ENCODE measurements at places on chromosomes 12 and 14. TPM values are rescaled to one million over a fixed set of nuclear protein-coding genes. Genes with fewer than 3 reads are reported as not detected.
A peak's percentile ranks its signal among the peaks of the same experiment; 100 is the strongest.

The RBM19 gene
- total RNA-seq = 18.4 TPM

The ETNK1 gene
- total RNA-seq = 25.8 TPM

The MSI1 gene
- total RNA-seq = not detected

The KCNC2 gene
- not detected for total RNA-seq

The TAS2R42 gene
- total RNA-seq = not detected

DNA sequence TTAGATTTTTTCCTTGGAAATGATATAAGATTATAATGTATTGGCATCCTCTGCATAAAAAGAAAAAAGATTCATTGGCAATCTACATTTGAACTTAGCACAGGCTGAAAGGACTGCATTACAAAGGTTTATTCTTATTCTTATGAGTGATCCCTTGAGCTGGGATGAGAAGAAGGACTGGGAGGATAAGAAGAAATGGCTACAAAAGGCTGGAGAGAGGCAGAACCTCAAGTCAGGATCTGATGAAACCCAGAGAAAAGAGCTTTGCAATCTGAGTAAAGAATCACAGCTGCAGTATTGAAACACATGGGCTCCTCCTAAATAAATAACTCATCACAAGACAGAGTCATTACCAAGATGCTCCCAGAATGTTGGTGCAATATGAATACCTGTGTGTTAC, 1635.4 kb upstream of the FLRT2 start:
- no peak for DNase-seq

DNA sequence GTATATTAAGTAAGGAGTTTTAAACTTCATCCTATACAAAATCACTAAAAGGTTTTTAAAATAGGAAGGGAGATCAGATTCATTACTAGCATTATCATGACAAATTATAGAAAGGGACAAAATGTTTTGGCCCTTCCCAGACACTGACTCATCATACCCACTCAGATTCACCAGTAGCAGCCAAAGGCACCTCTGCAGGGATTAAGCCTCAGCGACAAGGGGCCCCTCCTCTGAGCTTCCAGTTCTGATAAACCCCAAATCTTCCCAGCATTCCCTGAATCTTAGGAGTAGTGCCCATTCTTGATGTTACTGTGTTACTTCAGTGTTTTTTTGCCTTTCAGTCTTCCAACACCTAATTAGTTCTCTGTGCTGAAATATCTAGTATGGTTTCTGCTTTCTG, 14.5 kb downstream of the KRAS start:
- peak; percentile 50 for DNase-seq

GRCh38 chr14:42710071-42710470, 1103.4 kb downstream of the LRFN5 start:
- no peak for DNase-seq

- no peak for DNase-seq
Measured at GRCh38 chr12:18368594-18368993, 107.3 kb downstream of the PIK3C2G start.

DNA sequence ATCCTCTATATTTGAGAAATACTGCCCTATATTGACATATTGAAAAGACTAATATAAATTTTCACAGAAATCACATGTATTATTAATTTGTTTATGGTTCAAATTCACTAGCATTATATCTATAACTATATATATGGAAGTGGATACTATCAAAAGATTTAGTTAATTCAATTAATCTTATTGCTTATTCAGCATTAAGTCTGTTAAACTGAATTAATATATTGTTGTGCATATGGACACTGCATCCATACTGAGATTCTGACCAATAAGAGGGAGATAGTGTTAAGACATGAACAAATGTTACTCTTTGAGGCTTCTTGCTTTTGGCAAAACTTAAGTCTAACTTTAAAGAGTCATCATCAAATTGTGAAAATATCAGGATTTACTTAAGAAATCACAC, 52.0 kb upstream of the C12orf50 start:
- DNase-seq = no peak

DNA sequence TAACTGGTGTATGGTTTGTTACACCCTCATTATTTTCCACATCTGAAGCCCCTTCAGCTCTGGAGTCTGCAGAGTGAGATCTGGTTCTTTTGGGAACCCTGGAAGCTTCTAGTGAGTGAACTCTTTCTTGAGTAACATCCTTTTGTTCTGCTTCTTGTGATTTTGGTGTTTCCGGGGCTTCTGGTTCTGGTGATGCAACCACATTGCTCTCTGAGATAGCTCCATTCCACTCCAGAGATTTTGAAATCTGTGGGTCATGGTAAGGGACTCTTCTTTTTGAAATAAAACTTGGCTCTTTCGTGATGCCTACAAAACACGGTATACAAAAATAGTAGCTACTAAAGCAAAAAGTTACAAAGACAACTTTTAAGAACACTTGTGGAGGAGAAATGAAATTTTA, 5.4 kb downstream of the MDM1 start:
- no peak for DNase-seq

DNA sequence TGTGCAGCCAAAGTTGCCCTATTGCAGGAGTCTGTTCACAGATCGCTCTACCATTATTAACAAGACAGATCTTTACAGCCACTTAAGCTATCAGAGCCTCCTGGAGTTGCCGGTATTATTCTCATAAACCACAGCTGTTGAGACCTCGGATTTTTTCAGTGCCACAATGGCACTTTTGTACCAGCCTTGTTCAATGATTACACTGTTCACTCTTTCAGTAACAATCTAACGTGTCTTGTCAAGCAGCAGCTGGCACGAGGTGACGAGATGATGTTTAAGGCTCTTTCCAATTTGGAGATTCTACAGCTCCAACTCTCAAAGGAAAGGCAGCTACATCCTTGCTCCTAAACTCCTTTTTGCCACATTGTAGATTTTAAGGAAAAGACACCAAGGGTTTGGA, 30.7 kb downstream of the LRIG3 start:
- DNase-seq = no peak

DNA sequence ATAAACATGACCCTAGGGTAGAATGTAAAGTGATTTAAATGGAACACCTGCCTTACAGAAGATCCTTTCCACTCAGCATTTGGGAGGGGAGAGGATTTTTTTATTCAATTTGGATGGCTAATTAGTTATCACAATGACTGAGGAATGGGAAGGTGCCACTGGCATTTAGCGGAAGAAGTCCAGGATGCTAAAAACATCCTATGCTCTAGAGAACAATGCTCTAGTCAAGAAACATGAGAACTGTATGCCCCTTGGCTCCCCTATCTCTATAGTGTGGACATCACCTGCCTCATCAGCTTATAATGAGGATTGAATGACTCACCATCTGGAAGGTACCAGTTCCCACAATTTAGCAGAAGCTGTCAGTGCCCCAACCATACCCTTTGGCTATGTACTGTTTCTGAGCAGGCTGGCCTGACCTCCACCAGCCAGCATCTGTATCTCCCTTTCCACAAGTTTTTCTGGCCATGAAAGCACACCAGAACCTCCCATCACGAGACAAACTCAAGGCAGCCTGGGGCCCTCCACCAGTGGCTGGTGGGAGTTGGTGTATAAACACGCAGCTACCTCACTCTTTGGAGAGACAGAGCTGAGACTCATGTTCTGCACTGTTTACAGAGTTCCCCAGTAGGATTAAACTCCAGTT, 109.7 kb upstream of the VASH1 start:
- no peak for DNase-seq

GRCh38 chr12:54418441-54419087, 502 bp downstream of the ITGA5 start:
- no peak for DNase-seq

DNA sequence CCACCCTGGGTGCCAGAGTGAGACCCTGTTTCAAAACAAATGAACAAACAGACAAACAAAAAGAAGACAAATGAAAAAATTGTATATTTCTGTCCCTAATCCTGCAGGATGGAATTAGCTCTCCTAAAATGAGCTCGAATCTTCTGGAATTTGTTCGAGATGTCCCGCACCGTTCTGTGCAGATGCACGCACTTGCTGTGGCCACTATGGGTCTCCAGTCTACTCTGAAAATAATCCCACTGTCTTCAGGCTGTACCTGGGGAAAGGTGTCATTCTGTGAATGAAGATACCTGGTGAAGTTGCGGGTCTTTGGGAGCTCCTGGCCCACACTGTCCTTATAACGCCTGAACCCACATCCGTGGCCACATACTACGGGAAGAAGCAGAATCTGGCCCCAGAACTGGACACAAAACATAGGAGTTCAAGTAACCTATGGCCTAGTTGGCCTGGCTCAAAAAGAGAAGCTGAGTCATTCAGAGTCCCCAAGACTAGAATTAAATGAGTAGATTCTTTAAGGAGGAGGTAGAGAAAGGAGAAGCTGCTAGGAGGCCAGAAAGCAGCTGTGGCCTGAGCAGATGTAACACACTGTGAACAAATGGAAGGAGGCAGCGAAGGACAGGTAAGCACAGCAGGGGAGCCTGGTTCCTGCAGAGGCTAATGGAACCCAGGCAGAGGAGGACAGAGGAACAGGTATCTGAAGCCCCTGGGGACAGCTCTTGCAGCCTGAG, 108.6 kb downstream of the FOXN3 start:
- no peak for DNase-seq

GRCh38 chr14:101557811-101558738, 3.2 kb upstream of the DIO3 start:
- DNase-seq = no peak

- no peak for DNase-seq
Measured at GRCh38 chr14:72237722-72238666, 305.8 kb downstream of the RGS6 start.

- DNase-seq = no peak
Measured at GRCh38 chr14:34817768-34818167, 57.4 kb downstream of the BAZ1A start.

DNA sequence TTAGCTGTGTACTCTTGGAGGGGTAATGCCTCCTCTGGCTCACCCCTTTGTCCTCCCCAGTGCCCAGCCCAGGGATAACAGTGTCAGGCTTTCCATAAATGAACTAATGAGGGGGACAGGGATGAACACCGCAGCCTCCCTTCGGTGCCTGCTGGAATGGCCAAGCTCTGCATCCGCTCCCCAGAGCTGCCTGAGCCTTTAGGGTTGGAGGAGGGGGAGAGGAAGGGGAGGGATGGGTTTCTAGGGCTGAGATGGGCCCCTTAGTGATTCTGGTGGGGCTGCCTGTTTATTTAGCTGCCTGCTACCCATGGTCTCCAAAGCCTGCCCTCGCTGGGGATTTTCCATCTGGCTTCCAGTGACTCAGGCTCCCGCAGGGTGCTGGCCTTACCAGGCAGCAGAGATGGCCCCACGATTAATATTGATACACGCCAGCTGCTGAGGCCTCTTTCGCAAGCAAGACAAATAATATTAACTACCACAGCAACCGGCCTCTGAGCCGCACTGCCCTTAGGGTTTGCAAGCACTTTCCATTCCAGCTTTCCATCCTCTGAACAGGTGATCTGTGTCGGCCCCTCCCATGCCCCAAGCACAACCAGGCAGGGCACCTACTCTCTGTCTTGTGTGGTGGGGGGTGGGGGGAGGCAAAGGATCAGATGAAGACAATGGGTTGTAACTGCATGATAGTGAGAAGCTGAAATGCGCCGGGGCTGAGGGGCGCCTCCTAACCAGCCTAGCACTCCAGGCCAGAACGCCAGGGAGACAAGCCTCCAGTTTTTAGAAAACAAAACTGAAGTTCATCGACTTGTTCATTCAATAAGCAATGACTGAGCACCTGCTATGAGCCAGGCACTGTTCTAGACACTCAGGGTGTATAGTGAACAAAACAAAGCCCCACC, 56.7 kb downstream of the C14orf132 start:
- DNase-seq = peak; percentile 91

GRCh38 chr12:113067987-113068935, 11.7 kb downstream of the DTX1 start:
- no peak for DNase-seq

Data from LHCN-M2 (cell line).